Immature natural killer cell (primary cell): ENCODE measurements at places on chromosomes 12 and 14. TPM values are rescaled to one million over a fixed set of nuclear protein-coding genes. Genes with fewer than 3 reads are reported as not detected.

- H3K27ac ChIP-seq = no peak overlapping the region
- H3K4me3 ChIP-seq = no peak overlapping the region
- H3K4me1 ChIP-seq = peaks cover 2% of the 10 kb centered on the region
- no peak for DNase-seq
Measured at GRCh38 chr12:113420996-113421595, 1.1 kb upstream of the SDSL start.

GRCh38 chr12:87444039-87444438 lies 585.2 kb downstream of the C12orf50 start:
- H3K27me3 ChIP-seq = no peaks in the 10 kb centered on the region
- H3K36me3 ChIP-seq = peaks cover 3% of the 10 kb centered on the region
- H3K4me3 ChIP-seq = no peak overlapping the region
- H3K4me1 ChIP-seq = no peaks in the 10 kb centered on the region

DNA sequence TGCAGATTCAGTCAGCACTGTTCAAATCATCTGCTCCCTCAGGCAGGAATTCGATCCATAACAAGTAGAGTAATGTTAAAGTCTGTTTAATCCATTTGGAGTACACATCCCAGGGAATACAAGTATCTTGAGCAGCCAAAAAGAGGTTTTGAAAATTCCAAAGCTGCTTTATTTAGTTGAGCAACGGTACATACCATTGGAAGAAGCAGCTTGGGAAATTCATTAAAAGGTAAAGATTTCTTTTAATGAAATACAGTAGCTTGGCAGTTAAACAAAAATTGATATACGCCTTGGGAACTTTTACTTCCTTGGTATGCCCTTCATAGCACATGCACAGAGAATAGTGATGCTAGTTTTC lies 153.8 kb downstream of the LRIG3 start:
- H3K27me3 ChIP-seq = no peaks in the 10 kb centered on the region
- no peak overlapping the region for H3K4me3 ChIP-seq
- no peak for DNase-seq
- H3K27ac ChIP-seq = no peak overlapping the region
- no peaks in the 10 kb centered on the region for H3K36me3 ChIP-seq

DNA sequence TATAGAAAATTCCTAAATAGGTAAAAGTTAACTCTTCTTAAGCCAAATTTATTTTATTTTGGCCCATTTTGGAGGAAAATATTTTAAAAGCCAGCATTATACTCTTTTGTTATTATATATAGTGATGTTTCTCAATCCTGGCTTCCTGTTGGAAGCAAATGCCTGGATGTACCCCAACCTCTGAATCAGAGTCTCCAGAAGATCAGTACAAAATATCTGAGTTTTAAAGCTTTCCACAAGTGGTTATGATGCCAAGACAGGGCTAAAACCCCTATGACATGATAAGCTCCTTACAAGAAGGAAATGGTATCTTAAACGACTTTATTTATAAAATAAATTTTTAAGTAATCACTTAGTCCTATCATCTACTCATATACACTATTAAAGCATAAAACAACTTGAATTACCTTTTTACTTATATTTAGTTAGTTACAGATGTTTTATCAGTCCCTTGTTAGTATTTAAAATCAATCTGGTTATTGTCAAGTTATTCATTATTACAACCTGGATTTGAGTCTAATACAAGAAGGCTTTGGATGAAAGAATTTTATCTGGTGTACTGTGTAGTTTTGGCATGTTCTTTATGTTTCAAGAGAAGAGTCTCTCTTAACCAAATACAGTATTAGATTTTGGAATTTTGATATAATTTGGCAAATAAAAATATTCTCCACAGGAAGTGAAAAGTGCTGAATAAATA lies 238.1 kb downstream of the SLC2A13 start:
- H3K27me3 ChIP-seq = peaks cover 3% of the 10 kb centered on the region
- H3K4me3 ChIP-seq = no peak overlapping the region
- DNase-seq = no peak
- peaks cover 22% of the 10 kb centered on the region for H3K36me3 ChIP-seq
- no peaks in the 10 kb centered on the region for H3K4me1 ChIP-seq
- no peak overlapping the region for H3K27ac ChIP-seq

The TTC5 gene
- 42.4 TPM for polyA plus RNA-seq

The AKAP6 gene
- not detected for polyA plus RNA-seq

The MSRB3 gene
- polyA plus RNA-seq = 3.2 TPM

The PRKD1 gene
- not detected for polyA plus RNA-seq

The VRTN gene
- not detected for polyA plus RNA-seq

The CLEC1B gene
- polyA plus RNA-seq = 2.0 TPM

The ITGB7 gene
- polyA plus RNA-seq = 389 TPM

- H3K27me3 ChIP-seq = no peaks in the 10 kb centered on the region
- peaks cover 15% of the 10 kb centered on the region for H3K4me1 ChIP-seq
- DNase-seq = no peak
- H3K27ac ChIP-seq = peak overlapping the region; percentile 18
- peaks cover 36% of the 10 kb centered on the region for H3K36me3 ChIP-seq
- H3K4me3 ChIP-seq = no peak overlapping the region
Measured at GRCh38 chr12:25072906-25073650, 121.9 kb downstream of the DNAI7 start.

DNA sequence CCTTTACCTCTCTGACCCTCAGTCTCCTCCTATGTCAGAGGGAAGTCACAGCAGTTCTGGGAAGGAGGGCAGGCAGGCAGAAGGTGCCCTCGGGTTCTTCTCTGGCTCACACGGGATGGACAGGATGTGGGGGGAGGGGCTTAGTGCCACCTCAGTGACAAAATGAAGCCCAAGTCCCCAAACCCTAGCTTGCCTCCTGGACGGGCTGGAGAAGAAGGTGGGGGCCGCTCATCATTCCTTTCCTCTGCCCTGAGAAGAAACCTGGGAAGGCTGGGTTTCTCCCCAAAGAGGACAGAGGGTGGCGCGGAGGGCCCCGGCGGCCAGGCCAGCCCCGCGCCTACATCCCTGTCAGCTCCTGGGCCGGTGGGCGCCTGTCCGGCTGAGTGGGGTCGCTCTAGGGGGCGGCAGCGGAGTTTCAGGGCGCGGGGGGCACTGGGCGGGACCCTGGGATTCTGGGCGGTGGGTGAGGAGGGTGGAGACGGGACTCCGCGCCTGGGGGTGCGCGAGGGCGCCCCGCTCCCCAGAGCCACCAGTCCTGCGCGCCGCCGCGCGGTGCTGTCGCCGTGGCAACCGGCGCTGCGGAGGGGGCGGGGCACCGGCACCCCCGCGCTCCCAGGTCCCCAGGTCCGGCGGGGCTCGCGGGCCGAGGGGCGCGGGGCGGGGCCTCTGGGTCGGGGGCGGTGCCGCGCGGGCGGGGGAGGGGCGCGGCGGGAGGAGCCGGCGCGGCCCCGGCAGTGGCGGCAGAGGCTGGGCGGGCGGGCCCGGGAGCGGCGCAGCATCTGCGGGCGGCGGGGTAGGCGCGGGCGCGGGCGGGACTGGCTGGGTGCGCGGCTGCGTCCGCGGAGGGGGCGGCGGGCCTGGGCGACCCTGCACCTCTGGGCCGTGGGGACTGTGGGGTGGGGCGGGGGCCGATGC lies at the start of gene TMEM121:
Gene TMEM121 (plus strand): TSS at position 723 of the 915 bp plus-strand sequence. CDS start 2,252 bp downstream, outside the sequence.
- no peaks in the 10 kb centered on the region for H3K36me3 ChIP-seq
- peaks cover 9% of the 10 kb centered on the region for H3K27me3 ChIP-seq
- H3K4me1 ChIP-seq = peaks cover 6% of the 10 kb centered on the region
- H3K4me3 ChIP-seq = peak within 1 kb of the TSS; percentile 72
- no peak for DNase-seq

DNA sequence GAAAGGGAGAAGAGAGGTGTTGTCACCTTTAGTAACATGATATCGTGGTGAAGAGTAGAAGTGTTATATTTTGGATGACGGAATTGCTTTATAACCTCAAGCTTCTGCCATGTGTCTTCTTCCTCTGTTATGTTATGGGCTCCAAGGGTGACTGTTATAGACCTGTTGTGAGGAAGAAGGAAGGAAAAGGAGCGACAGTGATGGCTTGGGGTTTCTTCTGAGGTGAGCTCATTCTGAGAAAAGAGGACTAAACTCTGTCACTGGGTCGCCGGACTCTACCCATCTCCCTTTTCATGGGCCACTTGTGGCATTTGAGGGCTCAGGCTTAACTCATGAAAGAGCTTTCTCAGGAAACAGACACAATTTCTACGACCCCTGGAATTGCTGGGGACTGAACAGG lies 1.6 kb downstream of the CMA1 start:
- no peak overlapping the region for H3K4me3 ChIP-seq
- no peaks in the 10 kb centered on the region for H3K36me3 ChIP-seq
- no peak for DNase-seq
- H3K4me1 ChIP-seq = no peaks in the 10 kb centered on the region

- peaks cover 13% of the 10 kb centered on the region for H3K4me1 ChIP-seq
- peaks cover 19% of the 10 kb centered on the region for H3K27me3 ChIP-seq
- H3K4me3 ChIP-seq = no peak overlapping the region
- H3K27ac ChIP-seq = no peak overlapping the region
- no peak for DNase-seq
- H3K36me3 ChIP-seq = no peaks in the 10 kb centered on the region
Measured at GRCh38 chr12:66804563-66804974, 125.7 kb upstream of the GRIP1 start.
